ENCODE measurements at places on chromosomes 5 and 9.

DNA sequence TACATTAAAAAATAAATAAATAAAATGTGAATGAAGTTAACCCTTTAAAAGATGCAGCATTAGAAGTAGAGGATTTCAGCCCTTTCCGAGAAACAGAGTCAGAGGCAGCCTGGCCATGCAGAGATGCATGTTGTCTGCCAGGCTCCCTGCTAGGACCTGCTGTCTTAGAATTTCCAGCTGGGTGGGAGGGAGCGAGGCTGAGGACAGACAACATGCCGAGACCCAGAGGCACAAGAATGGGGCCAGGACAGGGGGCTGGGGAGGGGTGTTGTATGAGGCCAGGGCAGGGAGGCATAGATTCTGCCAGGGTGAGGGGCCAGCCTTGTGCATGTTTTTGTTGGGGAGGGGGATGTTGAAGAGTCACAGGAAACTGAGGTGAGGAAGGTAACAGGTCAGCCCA lies 68.6 kb upstream of the NEURL1B start:
- DNase-seq: no peak

GRCh38 chr5:170892196-170892595 lies 30.4 kb downstream of the RANBP17 start:
- no peak for DNase-seq

DNA sequence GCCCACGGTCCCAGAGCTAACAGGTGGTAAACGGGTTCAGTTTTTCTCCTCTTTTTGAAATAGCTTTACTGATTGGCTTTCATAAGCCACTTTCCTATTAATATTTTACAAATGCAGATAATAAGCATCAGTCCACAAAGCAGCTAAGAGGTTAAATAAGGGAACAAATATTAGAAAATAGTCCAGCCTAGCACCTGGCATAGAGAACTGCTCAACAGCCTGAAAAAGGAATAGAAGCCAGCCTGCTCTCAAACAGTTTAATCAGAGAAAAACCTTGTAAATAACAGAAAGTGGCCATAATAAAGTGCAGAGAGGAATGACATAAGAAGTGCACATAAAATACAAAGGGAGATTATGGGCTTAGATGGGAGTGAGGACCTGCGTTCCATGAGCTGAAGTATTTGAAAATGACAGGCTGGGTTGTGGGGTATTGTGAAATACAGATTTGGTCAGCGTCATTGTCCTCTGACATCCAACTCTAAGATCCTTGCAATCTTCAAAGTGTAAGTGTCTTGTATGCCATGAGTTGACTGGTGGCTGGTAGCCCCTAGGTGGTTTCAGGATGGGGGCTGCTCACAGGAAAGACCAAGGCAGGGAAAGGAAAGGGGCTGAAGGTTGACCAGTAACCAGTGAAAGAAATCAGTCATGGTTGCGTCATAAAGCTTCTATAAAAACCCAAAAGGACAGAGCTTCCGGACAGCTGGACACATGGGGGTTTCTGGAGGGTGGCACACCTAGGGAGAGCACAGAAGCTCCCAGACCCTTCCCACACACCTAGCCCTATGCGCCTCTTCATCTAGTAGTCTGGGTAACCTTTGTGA lies 32.4 kb downstream of the MYO10 start:
- no peak for DNase-seq

- no peak for DNase-seq
Observed at GRCh38 chr5:157213527-157214243, 33.0 kb downstream of the ITK start.

DNA sequence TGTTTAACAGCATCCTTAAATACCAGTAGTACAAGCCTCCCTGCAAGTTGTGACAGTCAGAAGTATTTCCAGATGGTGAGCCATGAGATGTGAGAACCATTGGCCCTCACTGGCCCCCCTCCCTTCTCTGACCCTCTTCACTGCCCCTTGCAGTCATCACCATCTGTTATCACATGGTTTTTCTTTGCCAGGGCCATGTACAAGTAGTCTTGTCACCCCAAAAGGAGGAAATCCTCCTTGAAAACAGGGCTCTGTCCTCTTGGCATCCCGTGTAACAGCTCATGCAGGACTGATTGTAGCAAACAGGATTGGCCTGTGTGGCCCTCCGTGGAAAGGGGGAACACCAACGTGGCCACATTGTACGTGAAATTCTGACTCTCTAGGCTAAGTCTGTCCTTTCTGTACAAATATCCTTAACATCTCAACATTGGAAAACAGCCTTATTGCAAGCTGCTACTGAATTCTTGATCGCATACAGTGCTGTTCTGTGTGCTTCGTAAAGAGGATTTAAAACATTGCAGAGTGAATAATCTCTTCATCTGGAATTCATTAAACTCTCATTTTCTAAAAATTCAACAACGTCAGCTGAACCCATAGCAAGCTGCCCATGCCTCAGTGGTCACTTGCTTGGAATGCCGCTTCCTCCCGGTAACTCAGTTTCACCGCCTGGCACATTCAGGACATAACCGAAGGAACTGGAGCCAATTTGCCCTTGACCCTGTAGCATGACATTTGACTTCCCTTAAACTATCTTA lies 171.7 kb downstream of the ATPSCKMT start:
- no peak for DNase-seq

DNA sequence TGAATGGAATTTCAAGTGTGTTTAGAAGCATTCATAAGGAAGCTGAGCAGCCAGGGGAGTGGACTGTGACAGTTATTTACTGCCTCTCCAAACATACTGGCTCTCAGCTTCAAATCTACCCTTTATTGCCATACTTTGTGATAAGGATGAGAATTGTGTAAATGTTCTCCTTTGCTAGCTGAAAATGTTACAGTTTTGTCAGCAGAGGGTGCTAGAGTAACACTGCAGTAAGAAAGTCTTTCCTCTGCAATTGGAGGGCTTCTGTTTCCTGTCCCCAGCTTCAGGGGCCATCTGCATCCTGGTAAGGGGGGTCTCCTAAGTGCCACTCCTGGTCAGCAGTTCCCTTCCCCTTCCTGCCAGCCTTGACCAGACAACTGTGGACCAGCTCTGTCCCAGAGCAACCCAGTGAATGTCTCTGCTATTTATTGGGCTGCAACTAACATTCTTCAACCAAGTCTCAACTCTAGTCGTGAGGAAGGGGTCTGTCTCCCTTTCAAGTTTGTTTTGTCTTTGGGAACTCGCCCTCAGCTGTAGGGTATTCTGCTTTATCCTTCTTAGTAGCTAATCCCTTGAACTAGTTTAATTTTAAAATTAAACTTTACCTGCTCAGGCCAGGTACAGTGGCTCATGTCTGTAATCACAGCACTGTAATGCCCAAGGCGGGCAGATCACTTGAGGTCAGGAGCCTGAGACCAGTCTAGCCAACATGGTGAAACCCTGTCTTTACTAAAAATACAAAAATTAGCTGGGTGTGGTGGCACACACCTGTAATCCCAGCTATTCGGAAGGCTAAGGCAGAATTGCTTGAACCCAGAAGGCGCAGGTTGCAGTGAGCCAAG lies 45.3 kb downstream of the RAPGEF6 start:
- DNase-seq: no peak

GRCh38 chr5:123174916-123175481 lies 86.0 kb downstream of the PRDM6 start:
- DNase-seq: no peak

GRCh38 chr5:35091704-35092103 lies 44.0 kb upstream of the AGXT2 start:
- DNase-seq: no peak

- no peak for DNase-seq
Observed at GRCh38 chr9:38344566-38345324, 47.8 kb upstream of the ALDH1B1 start.

DNA sequence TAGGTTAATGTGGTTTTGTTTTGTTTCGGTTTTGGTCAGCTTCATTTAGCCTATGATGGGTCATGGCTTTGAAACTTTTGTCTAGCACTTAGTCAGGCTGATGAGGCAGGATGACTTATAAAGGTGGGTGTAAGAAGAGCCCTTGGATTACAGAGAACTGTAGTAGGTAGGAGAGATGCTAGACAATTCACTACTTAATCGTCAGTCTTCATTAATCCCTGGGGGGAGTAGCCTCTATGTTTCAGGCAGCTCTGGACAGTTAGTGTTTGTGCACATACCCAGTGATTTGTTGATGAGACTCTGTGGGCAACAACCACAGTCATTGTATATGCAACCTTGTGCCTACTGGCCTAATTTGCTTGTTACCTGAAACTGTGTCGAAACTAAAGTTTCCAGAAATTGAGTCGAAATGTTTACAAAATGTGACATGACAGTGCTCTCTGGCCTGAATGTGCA lies 113.3 kb downstream of the MTREX start:
- no peak for DNase-seq

DNA sequence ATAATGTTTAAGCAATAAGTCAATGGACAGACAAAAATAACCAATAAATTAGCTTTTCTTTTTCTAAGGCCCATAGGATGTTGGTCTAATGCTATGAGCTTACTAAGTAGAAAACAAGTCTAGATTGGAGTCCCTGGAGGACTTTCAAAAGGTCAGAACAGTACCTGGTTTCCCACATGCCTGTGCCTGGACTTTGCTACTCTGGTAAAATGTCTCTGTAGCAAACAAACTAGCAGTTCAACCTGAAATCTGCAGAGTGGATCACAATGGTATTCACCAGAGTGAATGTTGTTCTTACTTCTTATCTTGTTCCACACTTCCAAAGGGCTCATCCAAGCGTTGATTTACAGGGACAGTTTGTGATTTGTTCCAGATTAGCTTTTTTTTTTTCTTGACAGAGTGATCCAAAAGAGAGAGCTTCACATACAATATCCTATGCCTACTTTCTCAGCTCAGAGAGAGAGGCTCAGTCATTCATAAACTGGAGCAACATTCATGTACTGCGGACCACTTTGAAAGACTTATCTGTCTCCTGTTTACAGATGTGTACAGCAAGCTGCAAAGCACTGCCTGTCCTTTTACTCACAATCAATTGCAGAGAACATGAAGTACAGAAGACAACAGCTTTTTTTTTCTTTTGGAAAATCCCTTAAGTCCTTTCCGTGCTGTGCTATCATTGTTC lies 466.1 kb downstream of the SPATA31D1 start:
- no peak for DNase-seq

DNA sequence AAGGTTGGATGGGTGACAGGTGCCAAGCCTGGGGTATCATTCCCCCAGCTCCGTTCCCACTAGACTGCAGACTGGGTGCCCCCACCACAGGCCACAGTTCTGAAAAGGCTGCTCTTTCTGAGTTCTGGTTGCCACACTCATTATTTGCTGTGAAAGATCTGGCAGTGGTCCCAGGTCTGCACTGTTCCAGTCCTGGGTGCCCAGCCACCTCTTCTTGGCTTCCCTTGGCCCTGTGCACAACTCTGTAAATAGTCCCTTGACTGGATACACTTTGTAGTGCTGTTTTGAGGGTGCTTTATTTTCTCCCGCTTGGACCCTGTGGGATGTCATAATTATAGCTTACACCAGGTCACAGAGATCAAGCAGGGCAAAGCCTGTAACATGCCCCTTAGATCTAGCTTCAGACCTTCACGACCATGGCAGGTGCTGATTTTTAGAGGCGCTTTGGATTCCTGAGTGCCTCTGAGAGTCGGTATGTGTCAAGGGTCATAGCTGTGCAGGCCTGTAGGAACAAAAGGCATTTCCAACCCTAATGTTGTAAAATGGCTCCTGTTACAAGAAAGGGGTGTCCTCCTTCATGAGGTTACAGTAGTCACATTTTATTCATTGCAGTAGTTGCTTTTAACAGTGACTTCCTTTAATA lies 344.9 kb downstream of the ICE1 start:
- no peak for DNase-seq

GRCh38 chr9:25681266-25681665 lies 3.0 kb upstream of the TUSC1 start:
- DNase-seq: no peak

GRCh38 chr5:157464519-157465171 lies 4.6 kb downstream of the NIPAL4 start:
- peak; percentile 96 for DNase-seq

DNA sequence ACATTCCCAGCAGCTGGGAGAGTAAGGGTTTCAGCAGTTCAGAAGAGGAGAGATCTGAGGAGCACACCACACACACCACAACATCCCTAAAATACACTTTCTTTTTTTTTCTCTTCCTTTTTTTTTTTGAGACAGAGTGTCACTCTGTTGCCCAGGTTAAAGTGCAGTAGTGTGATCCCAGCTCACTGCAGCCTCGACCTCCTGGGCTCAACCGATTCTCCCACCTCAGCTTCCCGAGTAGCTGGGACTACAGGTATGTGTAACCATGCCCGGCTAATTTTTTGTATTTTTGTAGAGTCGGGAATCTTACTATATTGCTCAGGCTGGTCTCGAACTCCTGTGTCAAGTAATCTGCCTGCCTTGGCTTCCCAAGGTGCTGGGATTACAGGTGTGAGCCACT lies 9.7 kb upstream of the UBAP1 start:
- no peak for DNase-seq

- DNase-seq: no peak
Observed at GRCh38 chr9:35397216-35397698, 92.7 kb upstream of the RUSC2 start.

DNA sequence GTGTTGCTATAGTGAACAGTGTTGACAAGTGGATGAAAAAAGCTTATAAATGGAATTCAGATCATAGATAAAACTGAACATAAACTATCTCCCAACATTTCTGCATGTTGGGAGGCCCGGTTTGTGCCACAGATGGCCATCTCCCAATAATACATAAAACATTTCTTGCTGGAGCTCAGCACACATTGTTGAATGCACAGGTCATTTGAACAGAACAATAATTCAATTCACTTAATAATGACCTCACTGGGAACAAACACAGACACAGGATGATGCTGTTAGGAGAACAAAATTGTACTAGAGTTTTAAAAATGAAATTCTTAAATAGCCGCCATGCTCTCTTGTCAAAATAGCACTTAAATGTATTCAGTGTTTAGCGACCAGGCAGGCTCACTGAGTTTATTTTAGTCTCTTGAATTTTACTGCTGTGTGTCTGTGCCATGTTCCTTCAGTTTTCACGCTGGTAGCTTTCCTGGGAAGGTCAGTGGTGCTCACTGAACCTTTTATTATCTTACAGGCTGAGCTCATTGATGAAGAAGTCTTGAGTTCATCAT lies 85.0 kb upstream of the SSBP2 start:
- DNase-seq: no peak

GRCh38 chr5:147699496-147700088 lies 82.9 kb downstream of the JAKMIP2 start:
- DNase-seq: no peak

GRCh38 chr5:107402434-107403227 lies 268.1 kb downstream of the EFNA5 start:
- DNase-seq: no peak

DNA sequence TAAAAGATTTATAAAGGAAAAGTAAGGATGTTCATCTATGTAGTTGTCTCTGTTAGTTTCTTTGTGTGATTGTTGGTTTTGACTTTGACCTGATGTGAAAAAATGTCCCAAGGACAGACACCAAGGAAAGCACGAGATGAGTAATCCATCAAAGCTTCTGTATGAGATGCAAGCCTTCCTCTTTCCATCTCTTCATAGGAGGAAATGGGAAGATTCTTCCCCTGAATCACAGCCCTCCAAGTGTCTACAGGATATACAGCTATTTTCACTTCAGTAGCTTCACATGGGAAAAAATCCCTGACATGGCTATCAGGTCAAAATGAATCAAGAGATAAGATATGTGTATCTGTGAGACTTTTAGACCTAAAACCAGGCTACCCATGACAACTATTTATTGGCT lies 29.0 kb upstream of the CEMIP2 start:
- DNase-seq: no peak
